ENCODE measurements at places on chromosomes 12 and 14. TPM values are rescaled to one million over a fixed set of nuclear protein-coding genes. Genes with fewer than 3 reads are reported as not detected.

Gene TMEM253
- total RNA-seq = 0.11 TPM

Gene AHNAK2
- total RNA-seq = 4.9 TPM

Gene BATF
- total RNA-seq = 3.4 TPM

Gene CIROP
- not detected for total RNA-seq

Gene TAS2R8
- total RNA-seq = 0.11 TPM

Gene TMEM179
- total RNA-seq = not detected

Gene PIWIL1
- not detected for total RNA-seq

Gene CLEC2D
- 2.2 TPM for total RNA-seq

Gene PTCSC3
- not detected for total RNA-seq

Gene EPYC
- total RNA-seq = not detected

Gene ANKLE2
- total RNA-seq = 38.1 TPM

Gene GPR65
- total RNA-seq = 0.11 TPM

Gene GCN1
- total RNA-seq = 59.0 TPM

Gene TAC3
- total RNA-seq = not detected

Gene FAM181A
- total RNA-seq = not detected

Gene HSPB8
- total RNA-seq = 0.98 TPM

Gene AMDHD1
- total RNA-seq = not detected

Gene TCL1B
- not detected for total RNA-seq

Gene CD163L1
- total RNA-seq = 19.0 TPM

Gene NFATC4
- 0.34 TPM for total RNA-seq

Gene DNAH10
- total RNA-seq = under 0.01 TPM

Gene TMCC3
- total RNA-seq = 1.3 TPM

Gene NANOG
- total RNA-seq = not detected

Gene PLA2G1B
- not detected for total RNA-seq

Gene TSPAN8
- not detected for total RNA-seq

Gene MIP
- 0.26 TPM for total RNA-seq

Gene SAMD4A
- 12.9 TPM for total RNA-seq
